SK-N-DZ (cell line): ENCODE measurements at places on chromosomes 5 and 9.

DNA sequence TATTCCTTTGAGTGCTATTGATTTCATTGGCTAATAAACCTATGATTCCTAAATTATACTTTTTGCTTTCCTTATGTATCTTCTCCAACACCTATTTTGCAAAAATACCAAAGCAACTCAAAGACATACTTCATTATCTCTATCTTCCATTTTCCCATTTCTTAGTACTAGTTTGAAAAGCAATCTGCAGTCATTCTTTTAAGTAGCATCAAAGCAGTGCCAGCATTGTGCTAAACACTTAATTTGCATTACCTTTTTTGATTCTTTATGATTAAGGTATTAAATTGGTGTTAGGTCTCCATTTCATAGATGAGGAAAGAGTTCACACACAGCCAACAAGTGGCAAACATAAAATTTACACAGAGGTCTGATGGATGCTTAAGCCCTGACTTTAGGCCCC is 330.3 kb downstream of the ARL15 start:
- no peak for DNase-seq

GRCh38 chr5:39450487-39450886 is 25.7 kb upstream of the DAB2 start:
- no peak for DNase-seq

- no peak for DNase-seq
Measured at GRCh38 chr5:3377831-3378230, 217.8 kb upstream of the IRX1 start.

DNA sequence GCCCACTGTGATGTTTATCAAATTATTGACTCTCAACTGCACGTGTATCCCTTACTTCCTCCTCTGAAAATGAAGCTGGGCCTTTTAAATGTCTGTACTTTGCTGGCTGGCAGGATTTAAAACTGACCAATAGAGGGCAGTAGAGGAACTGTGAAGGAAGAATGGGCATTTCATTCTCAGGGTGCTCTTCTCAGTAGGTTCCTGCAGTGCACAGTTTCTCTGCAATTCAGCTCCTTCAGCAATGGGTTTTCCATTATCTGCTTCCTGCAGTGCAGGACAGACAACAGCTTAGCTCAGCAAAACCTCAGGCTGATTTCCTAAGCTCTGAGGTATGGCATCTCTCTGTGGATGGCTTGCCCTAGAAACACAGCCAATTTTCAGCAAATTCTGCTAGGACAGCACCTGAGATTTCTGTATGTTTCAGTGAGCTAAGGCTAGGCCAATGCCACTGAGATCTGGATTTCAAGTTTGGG is 298.4 kb upstream of the PRDM9 start:
- peak; percentile 76 for DNase-seq

- no peak for DNase-seq
Measured at GRCh38 chr9:123365881-123366528, 10.0 kb downstream of the CRB2 start.

GRCh38 chr9:130663977-130664250 is 480 bp upstream of the PRDM12 start:
- no peak for DNase-seq

DNA sequence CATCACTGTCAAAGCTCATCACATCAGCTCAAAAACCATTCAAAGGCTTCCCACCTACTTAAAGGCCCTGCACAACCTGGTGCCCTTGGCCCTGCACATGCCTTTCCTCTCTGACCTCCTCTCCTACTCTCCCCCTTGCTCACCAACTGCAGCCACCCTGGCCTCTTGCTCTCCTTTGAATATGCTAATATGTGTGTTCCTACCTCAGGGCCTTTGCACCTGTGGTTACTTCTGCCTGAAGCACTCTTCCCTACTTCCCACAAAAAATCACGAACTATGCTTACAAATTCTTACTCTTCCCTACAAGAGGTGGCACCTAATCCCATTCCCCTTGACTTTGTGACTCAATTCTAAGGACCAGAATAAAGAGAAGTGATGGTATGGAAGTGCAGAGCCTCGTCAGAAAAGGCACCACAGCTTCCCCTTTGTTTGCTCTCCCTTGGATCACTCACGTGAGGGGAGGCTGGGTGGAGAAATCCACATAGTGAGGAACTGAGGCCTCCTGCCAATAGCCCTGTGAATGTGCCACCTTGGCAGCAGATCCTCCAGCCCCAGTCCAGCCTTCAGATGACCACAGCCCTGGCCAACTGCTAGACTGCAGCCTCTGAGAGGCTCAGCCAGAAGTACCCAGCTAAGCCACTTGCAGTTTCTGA is 3.2 kb upstream of the TMEM171 start:
- no peak for DNase-seq

GRCh38 chr9:95171001-95171400 is 146.5 kb downstream of the FANCC start:
- DNase-seq: no peak

DNA sequence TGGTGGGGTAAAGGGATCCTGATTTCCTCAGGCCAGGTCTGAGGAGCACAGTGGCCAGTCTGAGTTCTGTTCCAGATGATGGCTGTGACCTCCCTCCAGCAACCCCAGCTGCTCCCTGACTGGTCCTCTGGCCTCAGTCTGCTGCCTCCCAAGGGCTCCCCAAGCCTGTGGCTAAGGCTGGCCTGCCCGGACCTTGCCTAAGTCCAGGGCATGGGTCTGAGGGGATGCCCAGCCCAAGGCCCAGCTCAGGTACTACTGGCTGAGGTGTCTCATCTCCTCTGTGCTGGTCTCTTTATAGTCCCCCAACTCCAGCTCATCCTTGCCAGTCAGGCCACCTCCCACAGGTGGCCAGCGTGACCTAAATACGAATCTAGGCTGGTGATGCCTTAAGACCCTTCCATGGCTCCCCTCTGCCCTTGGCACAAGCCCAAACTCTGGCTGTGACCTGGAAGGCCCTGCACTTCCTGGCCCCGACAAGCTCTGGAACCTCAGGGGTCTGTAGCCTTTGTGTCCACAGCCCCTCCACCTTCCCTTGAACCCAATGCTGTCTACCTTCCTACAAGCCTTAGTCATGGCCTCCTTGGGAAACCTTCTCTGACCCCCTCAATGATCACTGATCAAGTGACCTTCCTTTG is 9.8 kb downstream of the KIF12 start:
- DNase-seq: no peak

DNA sequence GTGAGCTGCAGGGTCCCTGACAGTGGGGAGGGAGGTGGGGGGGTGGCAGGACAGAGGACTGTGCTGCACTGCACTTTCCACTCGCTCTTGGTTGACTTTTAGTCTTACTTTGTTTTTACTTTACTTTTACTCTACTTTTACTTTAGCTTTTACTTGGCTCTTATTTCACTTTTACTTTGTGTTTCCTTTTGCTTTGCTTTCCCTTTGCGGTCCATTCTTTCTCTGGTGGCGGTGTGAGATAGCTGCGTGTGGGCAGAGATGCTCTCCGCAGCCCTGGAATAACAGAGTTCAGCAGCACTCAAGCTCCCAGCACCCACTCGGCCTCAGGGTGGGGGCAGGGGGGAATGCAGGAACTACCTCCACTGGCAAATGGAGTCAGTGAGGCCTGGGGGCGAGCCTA is 4.7 kb downstream of the AK8 start:
- DNase-seq: no peak

DNA sequence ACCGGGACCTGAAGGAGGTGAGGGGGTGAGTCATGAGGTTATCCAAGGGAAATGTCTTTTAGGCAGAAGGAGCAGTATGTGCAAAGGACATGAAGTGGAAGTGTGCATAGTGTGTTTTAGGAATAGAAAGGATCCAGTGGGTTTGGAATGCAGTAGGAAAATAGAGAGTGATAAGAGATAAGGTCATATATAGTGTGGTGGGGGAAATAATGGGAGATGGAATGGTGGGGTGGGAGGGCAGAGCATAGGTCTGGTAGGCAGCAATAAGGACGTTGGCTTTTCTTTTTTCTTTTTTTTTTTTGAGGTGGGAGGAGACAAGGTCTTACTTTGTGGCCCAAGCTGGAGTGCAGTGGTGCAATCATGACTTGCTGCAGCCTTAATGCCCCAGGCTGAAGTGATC is 17.8 kb downstream of the SNX24 start:
- no peak for DNase-seq

GRCh38 chr9:126528111-126528510 is 85.6 kb upstream of the LMX1B start:
- no peak for DNase-seq

- DNase-seq: no peak
Measured at GRCh38 chr5:170217831-170218230, 15.0 kb upstream of the C5orf58 start.

- DNase-seq: no peak
Measured at GRCh38 chr5:108720391-108720790, 27.3 kb upstream of the FER start.

- DNase-seq: peak; percentile 21
Measured at GRCh38 chr5:179906795-179907555, 722 bp downstream of the TBC1D9B start.

- DNase-seq: no peak
Measured at GRCh38 chr9:16726029-16726428, 144.4 kb downstream of the BNC2 start.

DNA sequence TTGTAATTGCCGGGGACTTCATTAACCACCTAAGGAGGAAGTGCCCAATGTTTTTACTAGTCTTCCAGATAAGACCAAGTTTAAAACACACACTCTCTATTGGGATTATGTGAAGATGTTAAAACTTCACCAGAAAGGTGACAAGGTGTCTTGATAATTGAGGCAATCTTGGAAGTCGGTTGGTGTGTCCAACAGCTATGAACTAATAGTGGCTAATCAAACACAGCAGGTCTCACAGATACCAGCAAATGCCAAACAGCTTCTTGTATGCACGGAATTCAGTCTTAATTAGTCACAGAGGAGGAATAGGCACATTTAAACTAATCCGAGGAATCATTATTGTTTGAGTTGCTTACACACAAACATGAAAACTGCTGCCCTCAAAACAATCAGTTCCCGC is 214.5 kb downstream of the SEC61B start:
- DNase-seq: no peak

DNA sequence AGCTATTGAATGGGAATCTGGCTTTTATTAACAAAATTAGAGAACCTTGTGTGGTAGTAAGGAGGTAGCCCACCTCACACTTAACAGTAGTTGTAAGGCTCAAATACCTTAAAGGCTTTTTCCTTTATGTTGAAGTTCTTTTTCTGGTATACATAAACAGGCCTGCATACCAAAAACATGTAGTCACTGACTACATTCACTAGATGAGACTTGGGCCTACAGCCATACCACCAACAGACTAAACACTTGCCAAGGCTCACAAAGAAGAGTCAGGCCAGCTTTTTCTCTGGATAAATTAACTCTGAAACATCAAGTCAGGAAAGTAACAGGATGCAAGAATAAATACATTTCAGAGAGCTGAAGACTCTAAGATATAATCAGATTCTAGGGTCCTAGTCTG is 78.6 kb upstream of the MPDZ start:
- no peak for DNase-seq

DNA sequence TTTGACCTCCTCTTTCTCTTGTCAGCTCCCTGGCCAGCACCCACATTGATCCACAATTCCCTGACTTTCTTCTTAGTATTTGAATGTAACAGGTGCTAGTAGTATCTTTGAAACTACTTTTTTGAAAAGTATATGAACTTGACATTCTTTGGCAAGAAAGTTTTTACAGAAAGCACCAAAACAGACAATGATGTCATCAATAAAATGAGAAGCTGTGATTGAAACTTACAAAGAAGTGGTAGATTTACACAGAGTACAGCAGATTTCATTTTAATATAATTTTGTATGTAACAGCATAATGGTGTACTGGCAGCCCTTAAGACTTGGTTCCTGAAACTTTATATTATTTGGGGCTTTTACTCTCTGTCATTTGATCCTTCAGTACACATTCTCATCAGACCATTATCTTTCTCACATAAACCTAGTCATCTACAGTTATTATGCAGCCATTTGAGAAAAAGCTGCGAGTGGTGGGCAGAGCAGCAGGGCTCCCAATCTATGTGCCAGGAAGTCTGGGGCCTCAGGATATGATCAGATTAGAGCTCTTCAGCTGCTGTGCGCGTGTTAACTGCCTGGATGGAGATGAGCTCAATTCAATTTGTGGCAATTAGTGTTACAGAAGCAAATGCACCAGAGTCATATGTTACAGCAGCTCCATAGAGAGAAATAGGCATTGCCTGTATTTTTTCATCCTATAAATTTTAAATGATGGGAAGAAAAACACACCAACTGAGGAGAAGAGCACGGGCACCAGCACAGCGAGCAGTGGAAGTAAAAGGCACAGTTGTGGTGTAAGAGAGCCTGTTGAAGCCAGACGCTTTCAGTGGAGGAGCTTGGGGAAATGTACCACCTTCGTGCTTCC is 126.1 kb downstream of the STARD4 start:
- DNase-seq: peak; percentile 99

DNA sequence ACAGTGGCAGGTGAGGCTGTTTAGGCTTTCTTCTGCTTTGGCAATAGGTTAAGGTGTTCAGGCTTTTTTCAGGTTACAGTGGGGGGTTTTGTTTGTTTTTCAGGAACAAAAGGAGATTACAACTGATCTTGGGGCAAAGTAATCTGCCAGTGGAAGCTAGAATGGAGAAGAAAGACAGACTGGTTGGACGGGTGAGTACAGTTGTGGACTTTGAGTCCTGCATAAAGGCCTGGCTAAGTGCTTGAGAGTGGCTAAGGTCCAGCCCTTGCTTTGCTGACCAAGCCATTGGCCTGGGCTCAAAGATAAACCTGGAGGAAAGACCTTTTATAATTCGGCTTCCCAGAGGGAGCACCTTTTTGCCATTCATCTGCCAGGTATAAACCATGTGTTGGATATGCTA is 63.1 kb downstream of the MTMR12 start:
- DNase-seq: no peak

- DNase-seq: no peak
Measured at GRCh38 chr9:89536145-89536574, 38.2 kb upstream of the SEMA4D start.

- no peak for DNase-seq
Measured at GRCh38 chr9:127898433-127899127, 823 bp downstream of the ST6GALNAC6 start.

- no peak for DNase-seq
Measured at GRCh38 chr9:88746743-88747398, 211.9 kb downstream of the NXNL2 start.

- DNase-seq: no peak
Measured at GRCh38 chr5:174459071-174459702, 265.2 kb upstream of the MSX2 start.

- no peak for DNase-seq
Measured at GRCh38 chr5:172569861-172570558, 71.1 kb upstream of the NEURL1B start.

DNA sequence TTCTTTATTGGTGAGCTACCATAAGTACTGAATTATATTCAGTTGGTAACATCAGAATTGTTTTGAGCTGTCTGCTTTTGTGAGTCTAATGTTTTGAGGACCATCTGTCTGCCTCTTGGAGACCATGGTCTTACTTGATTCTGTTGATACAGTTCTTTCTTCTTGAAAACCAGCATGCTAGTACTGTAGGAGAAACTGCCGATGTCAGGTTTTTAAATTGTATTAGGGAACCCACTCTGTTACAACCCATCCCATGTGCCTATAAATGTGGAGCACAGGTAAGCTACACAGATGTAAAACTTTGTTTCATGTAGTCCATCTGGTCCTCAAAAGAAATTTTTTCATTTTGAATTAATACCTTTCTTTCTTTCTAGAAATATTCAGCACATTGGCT is 103.4 kb upstream of the DMRTA1 start:
- DNase-seq: no peak

GRCh38 chr5:86999951-87000350 is 267.7 kb upstream of the RASA1 start:
- DNase-seq: no peak

GRCh38 chr5:137234973-137235943 is 263.9 kb downstream of the SPOCK1 start:
- no peak for DNase-seq
